AG08396 (cell line): ENCODE measurements at places on chromosomes 3 and 15.
A peak's percentile ranks its signal among the peaks of the same experiment; 100 is the strongest.

- peak; percentile 88 for DNase-seq
These were observed 4.9 kb downstream of the TLR9 start for GRCh38 chr3:52220380-52221026.

DNA sequence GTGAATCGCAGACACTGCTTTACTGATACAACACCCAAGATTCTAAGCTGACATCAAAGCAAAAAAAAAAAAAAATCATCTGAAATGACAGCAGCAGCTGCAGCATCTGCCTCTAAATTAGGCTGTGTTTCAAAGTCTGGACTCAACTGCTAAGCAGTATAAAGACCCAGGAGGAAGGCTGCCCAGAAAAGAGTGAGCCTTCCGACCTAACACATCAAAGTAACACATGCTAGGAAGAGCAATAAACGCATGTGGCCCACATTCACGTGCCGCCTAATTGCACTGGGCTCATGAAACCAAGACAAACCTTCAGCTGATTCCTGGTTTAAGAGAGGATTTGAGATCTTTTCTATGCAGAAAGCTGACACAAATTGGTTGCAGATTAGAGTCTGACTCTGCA is 317.1 kb downstream of the ZIC4 start:
- no peak for DNase-seq

GRCh38 chr3:157142315-157142714 is 17.6 kb downstream of the CCNL1 start:
- no peak for DNase-seq

- peak; percentile 53 for DNase-seq
These were observed 3.1 kb upstream of the CDV3 start for GRCh38 chr3:133570139-133570936.

- no peak for DNase-seq
These were observed 44.8 kb downstream of the MESD start for GRCh38 chr15:80944818-80945217.

DNA sequence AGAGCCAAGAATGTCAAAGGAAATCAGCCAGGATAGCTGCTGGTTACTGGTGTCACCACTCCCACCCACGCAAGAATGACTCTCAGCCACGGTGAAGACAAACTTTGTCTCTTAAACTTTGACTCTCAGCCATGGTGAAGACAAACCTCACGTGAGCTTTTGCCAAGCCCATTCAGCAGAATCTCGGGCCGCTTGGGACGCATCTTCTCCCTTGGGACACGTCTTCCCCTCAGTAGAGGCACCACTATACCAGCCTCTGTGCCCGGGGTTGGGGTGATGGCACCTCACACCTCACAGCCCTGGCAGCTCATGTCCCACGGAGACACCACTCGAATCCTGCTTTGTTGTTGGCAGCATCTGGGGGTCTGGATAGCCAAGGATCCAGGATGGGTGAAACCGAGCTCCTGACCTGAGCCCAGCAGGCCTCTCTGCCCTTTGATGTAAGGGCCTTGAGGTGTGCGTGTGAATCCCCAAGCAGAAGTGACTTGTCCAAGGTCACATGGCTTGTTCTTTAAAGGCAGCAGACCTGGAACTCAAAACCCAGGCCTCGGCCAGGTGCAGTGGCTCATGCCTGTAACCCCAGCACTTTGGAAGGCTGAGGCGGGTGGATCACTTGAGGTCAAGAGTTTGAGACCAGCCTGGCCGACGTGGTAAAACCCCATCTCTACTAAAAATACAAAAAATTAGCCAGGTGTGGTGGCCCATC is 21.8 kb downstream of the RBPMS2 start:
- no peak for DNase-seq

DNA sequence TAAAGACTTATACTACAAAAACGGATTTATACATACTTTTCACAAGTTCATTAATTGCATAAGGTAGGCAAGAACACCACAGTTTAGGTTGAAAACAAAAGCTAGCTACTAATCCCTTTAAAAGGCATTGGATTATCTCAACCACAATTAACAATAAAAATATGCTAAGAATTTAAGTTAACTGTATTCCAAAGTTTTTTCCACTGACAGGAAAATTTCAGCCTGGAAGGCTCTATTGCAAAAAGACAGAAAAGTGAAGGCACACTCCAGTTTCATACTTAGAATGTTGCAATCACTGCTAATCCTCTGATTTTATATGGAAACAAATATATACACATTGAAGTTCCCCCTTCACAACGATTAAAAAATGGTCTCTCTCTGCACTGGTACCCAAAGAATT is 71.5 kb downstream of the TJP1 start:
- DNase-seq = no peak

- DNase-seq = no peak
These were observed 65.8 kb downstream of the IQSEC1 start for GRCh38 chr3:13007251-13007941.

- no peak for DNase-seq
These were observed 154.0 kb upstream of the CTDSPL start for GRCh38 chr3:37707428-37708372.

GRCh38 chr15:57205996-57206395 is 170.3 kb upstream of the CGNL1 start:
- no peak for DNase-seq

DNA sequence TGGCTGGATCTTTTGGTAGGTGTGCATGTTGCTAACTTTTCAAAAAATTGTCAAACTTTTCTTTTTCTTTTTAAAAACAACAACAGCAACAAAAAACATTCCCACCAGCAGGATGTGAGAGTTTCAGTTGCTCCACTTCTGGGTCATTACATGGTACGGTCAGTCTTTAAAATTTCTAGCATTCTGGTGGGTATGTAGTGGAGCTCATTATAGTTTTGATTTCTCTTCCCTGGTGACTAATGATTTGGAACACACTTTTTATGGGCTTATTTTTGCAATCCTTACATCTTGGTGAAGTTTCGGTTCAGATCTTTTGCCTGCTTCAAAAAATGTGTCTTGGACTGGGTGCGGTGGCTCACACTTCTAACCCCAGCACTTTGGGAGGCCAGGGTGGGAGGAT is 19.3 kb downstream of the ATP1B3 start:
- no peak for DNase-seq

GRCh38 chr3:26592451-26592850 is 30.1 kb upstream of the LRRC3B start:
- DNase-seq = no peak

DNA sequence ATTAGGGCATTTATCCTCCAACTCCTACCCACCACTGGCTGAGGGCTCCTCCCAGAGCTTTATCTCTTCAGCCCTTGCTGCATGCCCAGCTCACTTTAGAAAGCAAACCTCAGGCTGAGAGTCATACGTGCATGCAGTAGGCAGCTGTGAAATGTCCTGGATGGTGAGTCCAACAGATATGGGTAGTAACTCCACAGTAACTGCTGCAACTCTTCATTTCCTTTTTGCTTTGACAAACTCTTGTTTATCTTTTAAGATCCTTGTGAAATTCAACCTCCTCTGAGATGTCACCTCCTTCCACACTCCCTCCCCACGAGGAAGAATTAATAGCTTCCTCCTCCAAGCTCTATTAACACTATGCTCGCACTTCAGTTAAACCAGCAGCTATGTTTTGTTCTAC is 35.9 kb upstream of the CTNNB1 start:
- DNase-seq = no peak

- DNase-seq = peak; percentile 61
These were observed 631 bp downstream of the NKTR start for GRCh38 chr3:42600958-42601675.

DNA sequence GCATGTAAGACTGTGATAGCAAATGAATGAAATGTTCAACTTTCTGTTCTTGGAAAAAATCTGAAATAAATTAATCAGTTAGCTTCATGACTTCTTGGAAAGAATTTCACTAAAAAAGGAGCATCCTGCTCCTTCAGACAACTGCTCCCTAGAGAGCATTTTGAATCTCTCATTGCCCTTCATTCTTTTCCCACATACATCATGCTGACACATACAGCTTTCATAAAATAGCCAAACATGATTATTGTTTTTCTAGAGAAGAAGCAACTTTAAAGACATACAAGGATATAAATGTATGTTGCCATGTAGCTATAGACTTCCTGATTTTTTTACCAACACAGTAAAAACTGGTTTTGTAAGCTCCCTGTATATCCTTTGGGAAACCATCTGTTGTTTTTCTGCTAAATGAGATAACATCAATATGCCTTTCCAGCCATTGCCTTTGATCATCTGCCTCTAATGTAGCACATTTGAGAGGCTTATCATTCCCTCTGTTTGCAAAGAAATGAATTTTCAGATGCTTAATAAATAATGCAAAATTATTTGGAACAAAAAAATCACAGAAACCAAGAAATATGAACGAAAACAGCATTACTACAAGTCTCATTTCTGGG is 248.2 kb upstream of the GPR149 start:
- no peak for DNase-seq

- peak; percentile 56 for DNase-seq
These were observed 3.5 kb downstream of the CCK start for GRCh38 chr3:42262525-42262924.

- DNase-seq = no peak
These were observed 2.4 kb downstream of the FAM219B start for GRCh38 chr15:74904190-74904805.

- DNase-seq = peak; percentile 65
These were observed 1.1 kb upstream of the MCCC1 start for GRCh38 chr3:183100376-183100775.

- DNase-seq = no peak
These were observed 31.6 kb downstream of the SAXO2 start for GRCh38 chr15:82294061-82294690.

- no peak for DNase-seq
These were observed 279.7 kb upstream of the TBL1XR1 start for GRCh38 chr3:177476921-177477435.

- no peak for DNase-seq
These were observed 466.4 kb upstream of the SGO1 start for GRCh38 chr3:20652231-20652986.

GRCh38 chr3:37991823-37992222 is 1.2 kb downstream of the VILL start:
- no peak for DNase-seq

DNA sequence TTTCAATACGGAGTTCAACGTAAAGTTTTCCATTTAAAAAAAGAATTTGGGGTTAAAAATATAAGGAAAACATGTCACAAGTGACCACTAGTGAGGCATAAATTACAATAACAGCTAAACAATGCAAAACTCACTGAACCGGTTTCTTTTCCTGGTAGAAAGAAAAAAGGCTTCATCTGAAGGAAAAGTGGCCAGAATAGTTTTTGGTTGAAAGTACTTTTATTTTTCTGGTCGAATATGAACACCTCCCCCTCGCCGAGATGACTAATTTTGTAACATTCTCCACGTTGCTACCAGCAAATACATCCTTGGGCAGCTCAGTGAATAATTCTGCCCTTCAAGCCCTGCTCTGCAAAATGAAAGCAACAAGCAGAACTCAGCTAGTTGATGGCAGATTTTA is 3.9 kb upstream of the SRGAP3 start:
- DNase-seq = no peak

DNA sequence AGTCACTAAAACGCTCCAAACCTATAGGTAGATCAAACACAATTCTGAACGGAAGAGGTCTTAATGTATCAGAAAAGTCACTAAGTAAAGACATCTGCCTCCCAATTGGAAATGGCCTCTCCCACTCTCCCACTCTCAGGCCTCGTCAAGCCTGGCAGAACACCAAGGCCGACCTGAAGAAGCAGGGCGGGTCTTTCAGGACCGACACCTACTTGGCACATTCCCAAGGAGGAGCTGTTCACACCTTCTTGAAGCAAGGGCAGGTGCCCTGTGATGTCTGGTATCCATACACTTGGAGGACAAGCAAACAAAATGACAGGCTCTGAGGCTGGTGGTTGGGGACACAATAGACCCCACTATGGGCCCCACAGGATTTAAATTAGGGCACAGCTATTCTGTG is 30.0 kb downstream of the XXYLT1 start:
- DNase-seq = no peak

GRCh38 chr15:76057332-76058000 is 2.3 kb upstream of the TMEM266 start:
- peak; percentile 53 for DNase-seq

DNA sequence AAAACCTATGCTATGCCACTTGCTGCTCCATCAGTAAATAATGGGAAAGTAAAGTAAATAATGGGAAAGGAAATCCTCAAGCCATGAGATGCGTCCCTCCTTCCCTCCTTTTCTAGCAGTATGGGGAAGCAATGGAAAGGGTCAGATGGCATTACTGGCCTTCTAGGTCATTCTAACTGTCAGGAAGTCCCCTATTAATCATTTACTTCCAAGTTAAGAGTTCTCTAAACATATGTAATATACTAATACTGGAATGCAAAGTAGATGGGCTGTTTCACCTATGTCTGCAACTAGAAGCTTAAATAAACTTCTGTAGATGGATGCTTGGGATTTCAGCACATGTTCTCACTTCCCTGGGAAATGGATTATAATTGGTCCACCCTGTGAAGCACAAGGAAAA is 55.9 kb downstream of the MDFIC2 start:
- no peak for DNase-seq

DNA sequence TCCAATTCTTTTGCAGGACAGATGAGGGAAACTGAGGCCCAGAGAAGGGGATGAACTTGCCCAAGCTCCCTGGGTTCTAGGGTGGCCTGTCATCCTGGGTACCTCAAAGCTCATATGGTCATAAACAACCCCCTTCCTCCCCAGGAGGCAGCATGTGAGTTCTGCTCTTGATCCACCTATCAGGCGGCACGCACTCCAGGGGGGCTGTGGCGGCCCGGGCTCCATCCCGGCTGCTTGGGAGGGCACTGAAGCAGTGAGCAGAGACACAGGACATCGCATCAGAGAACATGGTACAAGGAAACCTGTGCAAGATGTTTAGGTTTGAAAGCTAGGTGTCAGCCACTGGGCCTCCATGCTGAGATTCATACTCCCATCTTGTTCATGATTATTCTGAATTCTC is 34.2 kb downstream of the CPN2 start:
- DNase-seq = no peak

DNA sequence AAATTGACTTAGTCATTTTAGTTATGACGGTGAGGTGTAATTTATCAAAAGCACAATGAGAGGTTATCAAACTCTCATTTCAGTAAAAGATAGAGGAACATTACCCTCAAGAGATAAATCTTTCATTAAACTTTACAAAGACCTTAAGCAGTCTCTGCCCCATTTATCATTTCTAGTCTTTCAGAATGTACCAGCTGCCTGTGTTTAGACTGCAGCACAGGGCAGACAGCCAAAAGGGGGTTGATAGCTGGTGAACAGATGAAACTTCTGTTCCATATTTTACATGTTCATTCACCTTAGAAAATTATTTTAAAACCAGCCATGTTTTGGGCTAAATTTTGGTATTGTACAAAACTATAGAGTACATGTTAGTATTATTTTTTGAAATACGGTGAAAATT is 514.6 kb upstream of the CNTN3 start:
- DNase-seq = no peak
